Amniotic stem cell (primary cell): ENCODE measurements at places on chromosomes 2 and 18.
A peak's percentile ranks its signal among the peaks of the same experiment; 100 is the strongest.

DNA sequence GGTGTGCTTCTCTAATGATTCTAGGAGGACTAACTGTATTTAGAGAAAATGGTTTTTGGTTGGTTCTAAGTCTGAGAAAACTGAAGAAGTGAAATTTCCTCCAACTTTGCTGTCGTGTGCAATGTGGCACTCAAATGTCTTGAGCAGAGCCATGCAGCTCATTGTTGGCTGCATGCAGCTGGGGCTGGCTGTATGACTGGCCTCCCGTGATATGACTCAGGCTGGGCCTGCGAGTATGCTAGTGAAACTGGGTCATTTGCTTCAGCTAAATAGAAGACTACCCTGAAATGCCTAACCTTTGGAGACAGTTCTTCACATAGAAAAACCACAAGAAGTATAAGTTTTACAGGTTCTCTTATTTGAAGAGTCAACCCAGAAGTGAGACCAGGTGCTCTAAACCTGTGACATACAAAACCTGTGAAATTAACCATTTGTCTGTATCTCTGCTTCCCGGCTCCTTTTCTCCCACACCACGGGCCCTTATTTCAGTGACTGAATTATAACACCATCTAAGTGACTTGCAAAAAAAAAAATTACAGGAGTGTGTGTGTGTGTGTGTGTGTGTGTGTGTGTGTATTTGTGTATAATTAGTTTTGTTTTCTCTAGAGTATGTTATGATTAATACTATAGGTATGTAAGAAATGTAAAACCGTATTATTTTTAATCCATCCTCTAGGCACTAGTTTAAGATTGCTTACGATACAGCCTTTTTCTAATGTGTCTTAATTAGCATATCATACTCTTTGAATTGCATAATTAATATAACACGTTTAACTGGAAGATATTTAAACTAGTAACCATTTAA, 15.9 kb downstream of the POLI start:
- DNase-seq: peak; percentile 22

GRCh38 chr18:62396967-62397366, 71.9 kb downstream of the TNFRSF11A start:
- no peak for DNase-seq

DNA sequence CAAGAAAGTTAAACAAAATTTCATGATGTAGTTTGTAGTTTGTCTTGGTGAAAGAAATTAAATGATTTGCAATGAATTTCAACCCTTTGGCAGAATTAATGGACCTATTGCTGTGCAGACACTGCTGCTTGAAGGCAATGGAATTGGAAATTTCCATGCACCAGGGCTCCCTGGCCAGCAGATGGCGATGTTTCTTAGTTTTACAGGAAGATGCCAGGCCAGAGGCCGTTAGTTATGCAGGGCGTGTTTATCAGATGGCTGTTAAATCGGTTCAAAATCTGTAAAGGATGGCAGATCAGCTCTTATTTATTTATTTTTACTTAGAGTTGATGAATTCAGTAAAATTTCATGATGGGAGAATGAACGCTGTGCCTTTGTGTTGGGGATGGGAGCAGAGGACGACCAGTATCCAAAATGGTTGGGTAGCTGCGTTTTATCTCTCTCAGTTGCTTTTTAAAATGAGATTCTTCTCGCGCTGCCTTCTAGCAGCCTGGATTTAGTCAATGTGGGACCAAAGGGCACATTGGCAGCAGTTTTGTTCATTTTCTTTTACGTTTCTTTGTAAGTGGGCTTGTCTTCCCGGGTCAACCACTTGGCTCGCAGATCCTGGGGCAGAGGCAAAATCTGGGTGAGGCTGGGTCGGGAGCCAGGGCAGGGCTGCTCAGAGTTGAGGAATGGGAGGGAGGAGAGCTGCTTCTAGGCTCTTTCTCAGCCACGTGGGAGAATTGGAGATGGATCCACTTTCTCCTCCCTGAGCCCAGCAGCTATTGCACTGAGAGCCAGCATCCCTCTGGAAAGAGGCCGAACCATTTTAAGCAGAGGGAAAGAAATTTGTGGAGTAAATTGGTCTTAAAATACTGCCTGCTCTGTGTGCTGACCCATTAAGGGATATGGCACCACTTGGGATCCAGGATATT, 344.0 kb downstream of the PIK3C3 start:
- peak; percentile 26 for DNase-seq

- no peak for DNase-seq
Measured at GRCh38 chr18:8814206-8814605, 108.8 kb downstream of the MTCL1 start.

DNA sequence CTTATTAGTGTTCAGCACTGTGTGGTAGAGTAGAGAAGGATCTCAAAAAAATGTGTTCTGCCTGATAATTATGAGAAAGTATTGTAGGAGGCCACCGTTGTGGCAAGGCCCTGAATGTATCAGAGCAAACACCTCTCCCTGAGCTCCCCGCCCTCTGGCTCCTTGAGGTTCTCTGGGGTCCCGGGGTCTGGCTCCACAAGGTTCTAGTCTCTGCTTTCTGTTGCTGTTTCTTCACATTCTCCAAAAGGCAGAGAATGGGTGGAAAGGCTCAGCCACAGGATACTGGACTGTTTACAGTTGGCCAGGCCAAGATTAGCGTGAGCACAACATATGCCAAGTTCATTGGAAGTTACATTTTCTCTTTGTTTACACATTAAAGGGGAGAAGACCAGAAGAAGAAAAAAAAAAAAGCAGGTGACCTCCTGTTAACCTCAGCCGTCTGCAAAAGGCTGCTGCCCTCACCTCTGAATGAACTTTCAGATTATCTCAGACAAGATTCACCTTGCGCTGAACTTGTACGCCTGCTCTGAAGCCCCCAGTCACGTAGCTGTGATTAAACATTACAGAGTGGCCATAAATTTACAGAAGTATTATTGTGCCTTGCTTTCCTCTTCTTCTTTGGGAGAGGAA, 56.6 kb upstream of the CYP26B1 start:
- DNase-seq: no peak

GRCh38 chr18:1916869-1917523, 654.3 kb downstream of the METTL4 start:
- DNase-seq: no peak

- DNase-seq: no peak
Measured at GRCh38 chr2:47510745-47511144, 107.8 kb downstream of the MSH2 start.

GRCh38 chr2:241814643-241815476, 5.9 kb downstream of the NEU4 start:
- DNase-seq: no peak

DNA sequence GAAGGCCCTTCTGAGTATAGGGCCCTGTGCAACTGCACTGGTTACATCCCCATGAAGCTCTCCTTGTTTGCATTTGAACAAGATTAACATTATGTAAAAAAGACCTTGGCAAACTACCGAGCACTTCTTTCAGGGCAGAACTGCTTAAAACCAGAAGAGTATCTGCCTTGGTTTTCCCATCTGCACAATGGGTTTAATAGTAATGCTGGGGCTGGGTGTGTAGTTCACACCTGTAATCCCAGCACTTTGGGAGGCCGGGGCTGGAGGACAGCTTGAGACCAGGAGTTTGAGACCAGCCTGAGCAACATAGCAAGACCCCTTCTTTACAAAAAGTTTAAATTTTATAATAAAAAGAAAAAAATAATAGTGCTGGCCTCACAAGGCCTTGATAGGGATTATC, 8.5 kb downstream of the PLA2R1 start:
- DNase-seq: no peak

DNA sequence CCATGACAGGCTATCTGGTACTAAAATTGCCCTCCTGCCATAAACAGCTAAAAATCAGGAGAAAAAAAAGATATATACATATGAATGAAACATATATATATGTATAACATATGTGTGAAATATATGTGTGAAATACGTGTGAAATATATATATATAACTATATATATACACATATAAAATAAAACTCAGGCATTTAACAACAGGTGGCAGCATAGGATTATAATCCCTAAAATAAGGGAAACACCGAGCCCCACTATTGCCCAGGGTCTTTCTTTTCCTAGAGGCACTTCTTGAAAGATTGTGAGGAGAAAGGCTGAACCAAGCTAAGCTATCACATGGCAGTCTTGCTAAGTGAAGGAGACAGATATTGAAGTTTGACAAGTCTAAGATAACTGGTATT, 65.9 kb upstream of the CYTIP start:
- DNase-seq: no peak

GRCh38 chr2:142218471-142218870, 87.7 kb upstream of the LRP1B start:
- no peak for DNase-seq

GRCh38 chr2:126885751-126886210, 12.9 kb upstream of the TEX51 start:
- DNase-seq: no peak

DNA sequence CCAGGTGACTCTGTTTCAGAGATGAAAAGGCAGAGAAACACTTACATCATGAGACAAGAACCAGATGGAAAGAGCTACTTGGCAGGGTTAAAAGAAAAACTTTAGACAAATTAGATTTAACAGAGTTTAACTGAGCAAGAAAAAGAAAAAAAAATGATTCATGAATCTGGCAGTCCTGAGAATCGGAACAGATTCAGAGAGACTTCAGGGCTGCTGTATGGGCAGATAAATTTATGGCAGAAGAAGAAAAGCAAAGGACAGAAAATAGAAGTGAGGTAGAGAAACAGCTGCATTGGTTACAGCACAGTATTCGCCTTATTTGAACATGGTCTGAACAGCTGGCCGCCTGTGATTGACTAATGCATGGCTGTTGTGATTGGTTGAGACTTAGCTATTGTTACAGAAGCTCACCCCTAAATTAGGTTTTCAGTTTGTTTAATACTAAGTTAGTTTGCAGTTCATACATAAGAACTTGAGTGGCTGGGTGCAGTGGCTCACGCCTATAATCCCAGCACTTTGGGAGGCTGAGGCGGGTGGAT, 43.0 kb upstream of the RHOB start:
- no peak for DNase-seq

GRCh38 chr2:213252206-213252605, 32.1 kb upstream of the SPAG16 start:
- DNase-seq: no peak

- no peak for DNase-seq
Measured at GRCh38 chr2:65660340-65660739, 227.9 kb upstream of the SPRED2 start.

DNA sequence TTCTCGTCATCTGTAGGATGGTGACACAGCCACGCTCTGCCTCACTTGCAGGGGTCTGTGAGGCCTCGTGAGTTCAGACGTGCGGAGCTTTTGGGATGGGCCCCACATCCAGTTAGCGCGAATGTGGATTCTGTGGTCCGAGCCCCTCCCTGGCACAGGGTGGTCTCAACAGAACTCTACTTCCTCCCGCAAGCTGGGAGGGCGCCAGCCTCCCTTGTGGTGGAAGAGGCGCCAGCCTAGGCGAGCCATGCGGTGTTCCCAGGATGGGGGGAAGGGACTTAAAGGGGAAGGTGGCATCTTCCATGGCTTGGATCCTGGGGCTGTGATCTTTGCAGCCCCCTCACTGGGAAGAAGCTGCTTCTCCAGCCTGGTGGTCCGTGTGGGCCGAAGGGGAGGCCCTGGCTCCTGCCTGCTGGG, 1.4 kb downstream of the SNORC start:
- DNase-seq: no peak

GRCh38 chr2:46776687-46777327, 138.8 kb downstream of the MCFD2 start:
- peak; percentile 60 for DNase-seq

GRCh38 chr18:61822879-61823278, 69.9 kb downstream of the RNF152 start:
- DNase-seq: no peak

GRCh38 chr2:30549096-30549495, 102.0 kb downstream of the LCLAT1 start:
- no peak for DNase-seq

GRCh38 chr2:240021488-240022104, 3.5 kb downstream of the NDUFA10 start:
- DNase-seq: peak; percentile 14

GRCh38 chr18:31942291-31942998, 483 bp downstream of the TRAPPC8 start:
- peak; percentile 18 for DNase-seq

GRCh38 chr18:23291456-23292205, 156.3 kb downstream of the CABLES1 start:
- no peak for DNase-seq

DNA sequence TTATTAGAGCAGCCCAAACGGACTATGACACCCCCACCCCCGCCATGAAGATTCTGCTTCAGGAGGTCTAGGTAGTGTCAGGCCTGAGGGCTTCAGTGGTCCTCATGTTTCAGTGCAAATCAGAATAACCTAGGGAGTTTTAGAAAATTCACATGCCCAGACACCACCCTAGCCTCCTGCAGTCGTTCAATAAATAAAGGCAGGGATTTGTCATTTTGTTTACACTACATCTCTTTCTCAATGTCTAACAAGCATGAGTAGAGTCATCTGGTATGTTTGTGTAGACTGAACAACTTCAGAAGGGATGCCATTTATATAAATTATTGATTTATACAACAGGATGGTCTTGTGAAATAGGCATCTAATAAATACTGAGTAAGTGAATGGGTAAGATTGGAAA, 112.1 kb upstream of the SERPINE2 start:
- no peak for DNase-seq

DNA sequence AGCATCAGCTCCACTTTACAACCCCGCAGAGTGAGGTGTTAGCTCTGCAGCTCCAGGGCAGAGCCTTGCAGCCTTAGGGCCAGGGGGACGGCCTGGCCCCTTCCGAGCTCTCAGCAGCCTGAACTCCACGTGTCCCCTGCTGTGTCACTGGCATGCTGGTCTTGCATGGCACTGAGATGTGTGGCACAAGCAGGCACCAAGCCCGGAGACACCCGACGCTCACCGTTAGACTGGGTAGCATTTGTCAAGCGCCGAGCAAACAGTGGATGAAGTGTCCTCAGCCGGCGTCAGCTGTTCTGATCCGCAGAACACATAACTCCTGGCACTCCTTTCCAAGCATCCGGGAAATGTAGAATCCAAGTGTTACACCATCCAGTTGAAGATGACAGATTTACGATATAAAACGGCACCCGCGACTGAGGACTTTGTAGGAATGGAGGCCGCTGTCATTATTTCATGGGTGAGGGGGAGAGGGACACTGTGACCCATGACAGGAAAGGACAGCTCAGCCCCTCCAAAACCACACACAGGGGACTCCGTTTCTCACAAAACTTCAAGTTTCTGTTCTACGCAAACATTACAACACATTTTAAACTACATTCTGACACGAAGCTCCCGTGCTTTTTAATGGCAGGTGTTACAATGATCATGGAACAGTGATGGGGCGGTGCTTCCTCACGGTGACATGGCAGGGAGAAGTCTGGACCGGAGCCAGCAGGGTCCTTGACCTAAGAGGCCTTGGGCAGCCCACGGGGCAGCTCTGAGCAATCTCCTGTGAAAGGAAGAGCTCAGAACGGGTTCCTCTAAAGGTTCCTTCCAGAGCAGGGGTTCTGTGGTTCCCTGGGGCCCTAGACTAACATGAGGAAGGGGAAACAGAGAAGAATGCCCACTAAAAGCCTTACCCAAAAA, 89.4 kb downstream of the HDAC4 start:
- no peak for DNase-seq

DNA sequence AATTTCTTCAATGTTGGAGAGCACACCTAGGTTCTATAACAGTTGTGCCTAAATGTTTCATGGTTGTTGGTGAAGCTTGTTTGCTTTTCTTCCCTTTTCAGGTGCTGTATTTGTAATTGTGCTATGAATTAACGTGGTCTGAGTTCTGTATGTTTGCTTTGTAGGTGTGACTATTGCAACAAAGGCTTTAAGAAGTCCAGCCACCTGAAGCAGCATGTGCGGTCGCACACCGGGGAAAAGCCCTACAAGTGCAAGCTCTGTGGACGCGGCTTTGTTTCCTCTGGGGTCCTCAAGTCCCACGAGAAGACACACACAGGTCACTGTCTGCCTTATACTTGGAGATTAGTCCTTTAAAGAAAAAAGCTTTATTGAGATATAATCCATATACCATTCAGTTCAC, 91.2 kb downstream of the ZNF236 start:
- DNase-seq: no peak

- no peak for DNase-seq
Measured at GRCh38 chr2:10091182-10091888, 11.1 kb upstream of the CYS1 start.
